ENCODE measurements at places on chromosomes 1 and 21. TPM values are rescaled to one million over a fixed set of nuclear protein-coding genes. Genes with fewer than 3 reads are reported as not detected.

- no peaks in the 10 kb centered on the region for H3K4me1 ChIP-seq
- no peak overlapping the region for H3K4me3 ChIP-seq
- no peak overlapping the region for H3K27ac ChIP-seq
- peaks cover 2% of the 10 kb centered on the region for H3K27me3 ChIP-seq
- DNase-seq, result no peak
Measured at GRCh38 chr1:200414657-200415056, 4.8 kb upstream of the ZNF281 start.

OR2M3 gene
- not detected for total RNA-seq

MEF2D gene
- total RNA-seq, result 23.0 TPM

DNA sequence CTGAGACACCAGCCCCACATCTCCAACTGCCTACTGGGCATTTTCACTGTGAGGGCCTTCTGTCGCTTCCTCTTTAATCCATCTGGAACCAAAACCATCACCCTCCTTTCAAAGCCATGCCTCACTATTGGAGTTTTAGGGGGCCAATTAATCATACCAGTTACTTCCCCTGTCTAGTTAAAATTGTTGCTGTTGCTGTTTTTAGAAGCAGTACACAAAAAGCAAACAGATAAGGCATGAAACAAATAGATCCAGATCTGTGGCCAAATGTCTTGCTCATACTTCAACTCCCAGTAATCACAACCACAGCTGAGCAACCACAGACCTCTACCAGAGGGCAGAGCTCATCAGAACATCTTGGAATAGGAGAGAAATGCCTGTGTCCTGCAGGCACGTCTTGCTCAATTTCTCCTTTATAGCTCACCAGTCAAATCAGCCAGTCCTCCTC is 133.8 kb upstream of the C1orf105 start:
- DNase-seq, result peak; percentile 53
- H3K27me3 ChIP-seq, result no peaks in the 10 kb centered on the region
- H3K36me3 ChIP-seq, result no peaks in the 10 kb centered on the region
- peaks cover 7% of the 10 kb centered on the region for H3K4me1 ChIP-seq

DNA sequence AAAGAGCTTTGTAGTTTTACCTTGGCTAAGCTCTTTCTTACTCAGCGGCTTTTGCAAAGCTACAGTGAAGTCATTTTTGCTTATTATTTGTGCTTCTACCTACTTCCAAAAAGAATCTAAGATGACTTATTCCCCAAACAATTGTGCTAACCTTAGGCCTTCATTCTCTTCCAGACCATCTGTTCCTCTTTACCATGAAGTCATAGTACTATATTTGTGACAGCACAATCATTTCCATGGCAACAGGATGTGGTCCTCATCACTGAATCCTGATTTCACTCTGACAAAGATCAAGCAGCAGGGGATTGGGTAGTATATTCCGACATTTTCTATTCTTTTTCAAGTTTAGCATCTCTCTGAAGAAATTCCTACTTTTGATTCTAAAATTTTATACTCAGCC is 24.8 kb upstream of the NMNAT2 start:
- H3K4me1 ChIP-seq, result no peaks in the 10 kb centered on the region
- no peak overlapping the region for H3K27ac ChIP-seq
- no peak overlapping the region for H3K4me3 ChIP-seq
- H3K27me3 ChIP-seq, result no peaks in the 10 kb centered on the region

DNA sequence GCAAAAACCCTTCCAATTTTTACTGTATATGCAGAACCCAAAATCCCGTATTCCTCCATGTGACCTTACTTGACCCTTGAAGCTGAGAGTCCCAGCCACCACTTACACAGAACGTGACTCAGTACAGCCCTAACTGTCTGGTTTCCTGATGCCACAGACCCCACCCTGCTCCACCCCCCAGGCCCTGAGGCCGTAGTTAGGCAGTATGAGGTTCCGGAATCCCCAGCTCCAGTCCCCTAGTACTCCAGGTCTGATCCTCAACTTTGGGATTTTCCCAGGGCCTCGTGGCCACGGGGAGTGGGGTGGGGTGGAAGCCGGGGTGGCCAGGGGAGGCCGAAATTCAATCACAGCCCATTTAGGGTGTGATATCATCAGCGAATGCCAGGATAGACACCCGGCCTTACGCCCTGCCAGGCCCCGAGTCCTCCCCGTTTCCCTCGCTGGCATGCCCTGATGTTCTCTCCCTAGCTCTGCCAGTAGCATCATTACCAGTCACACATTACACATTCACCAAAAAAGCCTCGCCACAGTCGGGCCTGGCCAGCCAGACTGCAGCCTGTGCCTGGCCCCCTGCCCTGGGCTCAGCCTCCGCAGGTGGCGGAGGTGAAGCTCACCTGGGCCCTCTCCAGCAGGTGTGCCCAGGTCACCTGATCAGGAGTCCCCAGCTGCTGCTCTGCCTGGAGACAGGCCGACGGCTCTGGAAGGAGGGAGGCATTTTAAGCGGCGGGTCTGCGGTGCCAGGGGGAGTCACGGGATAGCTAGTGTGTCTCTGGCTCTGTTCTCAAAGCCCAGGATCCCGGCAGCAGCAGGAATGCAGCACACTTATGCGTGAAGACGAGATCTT is 70.8 kb downstream of the SCCPDH start:
- peaks cover 12% of the 10 kb centered on the region for H3K4me1 ChIP-seq
- no peaks in the 10 kb centered on the region for H3K36me3 ChIP-seq
- no peak overlapping the region for H3K27ac ChIP-seq
- no peaks in the 10 kb centered on the region for H3K27me3 ChIP-seq
- no peak overlapping the region for H3K4me3 ChIP-seq
- no peak for DNase-seq

- no peaks in the 10 kb centered on the region for H3K36me3 ChIP-seq
- H3K27ac ChIP-seq, result no peak overlapping the region
- peaks cover 16% of the 10 kb centered on the region for H3K4me1 ChIP-seq
- DNase-seq, result peak; percentile 29
- no peak overlapping the region for H3K4me3 ChIP-seq
Measured at GRCh38 chr1:204263254-204263910, 49.6 kb upstream of the GOLT1A start.

GRCh38 chr21:44285138-44285992 is at the start of gene AIRE:
Gene AIRE, plus strand, starts transcription at chr21:44285876. Its CDS starts 131 bp downstream, at chr21:44286007.
- DNase-seq, result no peak
- no peak within 1 kb of the TSS for H3K27ac ChIP-seq
- H3K36me3 ChIP-seq, result no peaks in the 10 kb centered on the region
- H3K27me3 ChIP-seq, result peaks cover 25% of the 10 kb centered on the region

GRCh38 chr1:44947063-44947773 is 39.2 kb downstream of the EIF2B3 start:
- H3K36me3 ChIP-seq, result no peaks in the 10 kb centered on the region
- H3K4me1 ChIP-seq, result peaks cover 28% of the 10 kb centered on the region
- no peaks in the 10 kb centered on the region for H3K27me3 ChIP-seq

MANEAL gene
- total RNA-seq, result 8.1 TPM

DNA sequence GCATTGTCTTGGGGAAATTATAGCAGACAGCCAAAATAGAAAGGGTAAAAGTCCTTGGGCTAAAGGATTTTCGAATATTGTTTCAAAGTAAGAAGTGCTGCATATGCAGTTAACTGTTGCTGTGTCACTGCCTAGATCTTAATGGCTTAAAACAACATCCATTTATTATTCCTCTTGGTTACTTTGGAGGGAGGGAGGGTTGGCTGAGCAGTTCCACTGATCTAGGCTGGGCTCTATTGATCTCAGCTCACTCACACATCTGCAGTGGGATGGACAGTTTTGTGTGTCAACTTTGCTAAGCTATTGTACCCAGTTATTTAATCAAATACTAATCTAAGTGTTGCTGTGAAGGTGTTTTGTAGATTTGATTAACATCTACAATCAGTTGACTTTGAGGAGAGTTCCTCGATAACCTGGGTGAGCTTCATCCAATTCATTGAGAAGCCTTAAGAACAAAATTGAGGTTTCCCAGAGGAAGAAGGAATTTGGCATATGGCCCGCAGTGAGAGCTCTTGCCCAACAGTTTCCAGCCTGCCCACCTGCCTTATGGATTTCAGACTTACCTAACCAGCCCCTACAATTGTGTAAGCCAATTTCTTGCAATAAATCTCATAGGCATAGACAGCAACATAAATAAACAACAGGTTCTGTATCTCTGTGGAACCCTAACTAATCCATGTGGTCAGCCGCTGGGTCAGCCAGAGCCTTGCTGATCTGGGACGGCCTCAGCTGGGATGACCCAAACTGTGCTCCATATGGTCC is 187.3 kb downstream of the AK5 start:
- H3K27ac ChIP-seq, result no peak overlapping the region
- H3K36me3 ChIP-seq, result no peaks in the 10 kb centered on the region
- H3K27me3 ChIP-seq, result no peaks in the 10 kb centered on the region
- DNase-seq, result no peak
- H3K4me1 ChIP-seq, result no peaks in the 10 kb centered on the region
- H3K4me3 ChIP-seq, result no peak overlapping the region

DNA sequence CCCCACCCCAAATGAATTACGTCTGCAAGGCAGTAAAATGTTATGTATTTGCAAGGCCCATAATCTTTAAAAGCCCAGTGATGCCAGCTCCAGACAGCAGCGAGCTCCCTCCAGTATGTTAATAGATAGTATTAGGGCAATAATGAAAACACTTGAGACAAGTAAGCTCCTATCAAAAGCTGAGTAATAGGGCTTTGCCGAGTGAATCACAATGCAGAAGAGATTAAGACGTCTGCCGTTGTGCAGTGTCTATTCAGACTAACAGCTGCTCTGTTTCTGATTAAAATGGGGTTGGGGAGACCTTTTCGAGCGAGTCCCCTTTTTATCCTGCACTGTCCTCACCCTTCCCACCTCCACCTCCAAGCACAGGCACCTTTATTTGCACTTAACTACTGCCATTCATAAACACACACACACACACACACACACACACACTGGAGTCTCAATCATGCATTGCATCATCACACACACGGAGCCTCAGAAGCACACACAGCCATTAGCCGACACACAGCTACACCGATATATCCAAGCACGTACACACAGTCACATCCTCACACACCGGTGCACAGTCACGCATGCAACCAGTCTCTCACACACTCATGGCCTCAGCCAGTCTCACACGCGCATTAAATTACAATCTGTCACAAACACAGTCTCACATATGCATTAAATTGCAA is 46.0 kb upstream of the FOXO6 start:
- no peak for DNase-seq
- H3K4me3 ChIP-seq, result no peak overlapping the region
- no peaks in the 10 kb centered on the region for H3K36me3 ChIP-seq
- no peaks in the 10 kb centered on the region for H3K4me1 ChIP-seq
- no peak overlapping the region for H3K27ac ChIP-seq

- H3K36me3 ChIP-seq, result no peaks in the 10 kb centered on the region
- H3K27ac ChIP-seq, result no peak overlapping the region
- H3K4me1 ChIP-seq, result no peaks in the 10 kb centered on the region
Measured at GRCh38 chr21:40162075-40162474, 294.8 kb downstream of the PCP4 start.

SPATA21 gene
- total RNA-seq, result not detected

DNA sequence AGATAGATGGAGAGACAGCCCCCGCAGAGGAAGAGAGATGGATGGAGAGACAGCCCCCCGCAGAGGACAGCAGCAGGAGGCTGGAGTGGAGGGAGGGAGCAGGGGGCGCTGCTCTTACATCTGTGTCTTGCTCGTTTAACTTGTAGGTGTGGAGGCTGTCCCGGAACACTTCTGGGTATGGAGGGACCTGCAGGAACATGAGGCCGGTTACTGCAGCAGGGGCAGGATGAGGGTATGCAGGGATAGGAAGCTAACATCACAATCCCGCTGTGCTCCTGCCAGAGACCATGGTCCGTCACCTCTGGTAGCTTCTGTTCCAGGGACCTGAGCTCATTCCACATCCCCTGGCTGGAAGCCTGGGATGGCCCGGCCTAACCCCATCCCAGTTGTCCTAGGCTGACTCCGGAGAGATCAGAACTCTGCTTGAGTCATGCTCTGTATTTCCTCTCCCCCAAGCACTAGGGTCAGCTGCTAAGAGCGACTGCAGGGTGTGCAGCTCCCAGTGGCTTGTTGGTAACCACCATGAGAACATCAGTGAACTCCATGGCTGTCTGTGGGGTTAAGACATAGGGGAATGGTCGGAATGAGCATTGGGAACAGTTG is 36.7 kb upstream of the GOLT1A start:
- DNase-seq, result no peak
- no peak overlapping the region for H3K4me3 ChIP-seq
- H3K36me3 ChIP-seq, result peaks cover 2% of the 10 kb centered on the region
- no peaks in the 10 kb centered on the region for H3K4me1 ChIP-seq
- H3K27ac ChIP-seq, result no peak overlapping the region

CD53 gene
- 59.9 TPM for total RNA-seq

PM20D1 gene
- total RNA-seq, result 0.28 TPM

HMCN1 gene
- 26.0 TPM for total RNA-seq

DNA sequence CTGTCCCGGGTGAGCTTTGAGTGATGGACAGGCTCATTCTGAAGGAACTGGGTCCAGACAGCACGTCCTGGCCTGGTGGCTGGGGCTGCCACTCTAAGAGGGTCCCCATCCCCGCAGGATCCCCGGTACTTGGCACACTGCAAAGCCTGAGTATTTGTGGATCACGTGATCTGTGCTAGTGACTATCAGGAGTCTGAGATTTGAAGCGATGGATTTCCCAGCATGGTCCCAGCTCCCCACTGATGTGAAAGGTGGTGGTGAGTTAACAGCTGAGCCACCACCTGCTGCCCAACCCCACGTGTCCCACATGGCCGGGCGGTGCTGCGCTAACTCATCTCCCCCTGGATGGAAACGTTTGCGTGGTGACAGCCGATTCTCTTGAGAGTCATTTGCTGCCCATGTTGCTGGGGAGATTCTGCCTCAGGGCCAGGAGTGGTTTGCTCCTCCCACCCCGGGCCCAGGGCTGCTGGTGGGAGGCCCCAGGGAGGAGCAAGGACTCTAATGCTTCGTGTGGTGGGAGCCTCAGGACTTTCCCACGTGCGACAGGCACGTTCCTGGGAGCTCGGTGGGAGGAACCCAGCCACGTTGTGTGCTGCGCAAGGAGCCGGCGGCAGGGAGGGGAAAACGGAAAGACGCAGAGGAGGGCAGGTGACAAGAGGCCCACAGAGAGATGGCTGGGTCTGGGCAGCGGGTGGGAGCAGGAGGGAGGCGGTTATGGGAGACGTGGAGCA is 15.1 kb downstream of the FAAP20 start:
- no peaks in the 10 kb centered on the region for H3K4me1 ChIP-seq
- H3K27ac ChIP-seq, result no peak overlapping the region
- H3K36me3 ChIP-seq, result peaks cover 4% of the 10 kb centered on the region
- no peak for DNase-seq
- no peaks in the 10 kb centered on the region for H3K27me3 ChIP-seq

FCAMR gene
- total RNA-seq, result not detected

FAM78B gene
- 0.57 TPM for total RNA-seq
